ENCODE measurements at places on chromosomes 2 and 18.

DNA sequence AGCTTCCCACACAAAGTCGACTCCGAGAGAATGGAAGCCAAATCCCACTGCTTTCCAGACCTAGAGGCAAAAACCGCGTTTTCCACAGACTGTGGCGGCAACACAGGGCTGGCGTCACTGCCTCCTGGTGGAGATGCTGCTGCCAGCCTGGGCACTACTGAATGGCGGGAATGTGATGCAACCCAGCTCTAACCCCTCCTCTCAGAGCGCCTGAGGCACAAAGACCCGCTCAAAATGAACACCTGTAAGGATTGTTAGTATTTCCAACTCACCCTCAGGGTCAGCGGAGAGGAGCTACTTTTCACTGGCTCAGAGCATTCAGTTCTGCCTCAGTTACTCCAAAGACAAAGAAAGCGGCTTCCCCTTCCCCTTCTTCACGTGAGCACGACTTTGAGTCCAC is 548.0 kb upstream of the SALL3 start:
- DNase-seq = no peak

GRCh38 chr2:239926587-239927232 is 98.4 kb downstream of the NDUFA10 start:
- DNase-seq = no peak

DNA sequence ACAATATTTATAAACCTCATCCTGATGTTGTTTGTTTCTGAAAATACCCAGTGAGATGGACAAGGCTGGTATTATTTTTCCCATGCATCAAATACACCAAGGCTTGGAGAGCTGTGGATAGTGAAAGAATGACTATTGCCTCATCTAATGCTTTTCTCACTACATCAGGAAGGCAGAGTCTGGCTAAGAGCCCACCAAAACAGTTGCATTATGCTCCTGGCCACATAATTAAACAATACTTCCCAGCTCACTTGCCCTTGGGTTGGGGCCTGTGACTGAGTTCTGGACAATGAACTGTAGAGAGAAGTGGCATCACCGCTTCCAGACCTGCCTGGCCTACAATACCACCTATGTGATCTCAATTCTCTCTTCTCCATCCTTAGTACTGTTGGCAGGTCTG is 46.4 kb upstream of the REEP1 start:
- DNase-seq = no peak

DNA sequence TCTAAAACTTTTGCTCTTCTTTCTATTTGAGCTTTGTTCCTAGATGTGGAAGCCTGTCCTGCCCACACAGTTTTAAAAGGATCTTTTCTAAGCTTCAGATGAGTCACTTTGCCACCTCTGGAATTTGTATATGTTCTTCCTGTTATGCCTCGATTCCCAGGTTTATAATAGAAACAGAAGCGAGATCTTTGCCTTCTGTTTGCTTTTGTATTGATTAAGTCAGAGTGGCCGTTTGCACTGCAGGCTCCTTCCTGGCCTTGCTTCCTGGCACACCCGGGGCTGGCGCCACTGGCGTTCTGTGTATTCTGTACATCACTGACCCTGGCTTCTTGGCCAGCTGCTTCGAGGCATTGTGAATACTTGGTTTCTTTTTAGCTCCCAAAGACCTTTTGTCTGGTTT is 91.8 kb downstream of the MTCL1 start:
- no peak for DNase-seq

DNA sequence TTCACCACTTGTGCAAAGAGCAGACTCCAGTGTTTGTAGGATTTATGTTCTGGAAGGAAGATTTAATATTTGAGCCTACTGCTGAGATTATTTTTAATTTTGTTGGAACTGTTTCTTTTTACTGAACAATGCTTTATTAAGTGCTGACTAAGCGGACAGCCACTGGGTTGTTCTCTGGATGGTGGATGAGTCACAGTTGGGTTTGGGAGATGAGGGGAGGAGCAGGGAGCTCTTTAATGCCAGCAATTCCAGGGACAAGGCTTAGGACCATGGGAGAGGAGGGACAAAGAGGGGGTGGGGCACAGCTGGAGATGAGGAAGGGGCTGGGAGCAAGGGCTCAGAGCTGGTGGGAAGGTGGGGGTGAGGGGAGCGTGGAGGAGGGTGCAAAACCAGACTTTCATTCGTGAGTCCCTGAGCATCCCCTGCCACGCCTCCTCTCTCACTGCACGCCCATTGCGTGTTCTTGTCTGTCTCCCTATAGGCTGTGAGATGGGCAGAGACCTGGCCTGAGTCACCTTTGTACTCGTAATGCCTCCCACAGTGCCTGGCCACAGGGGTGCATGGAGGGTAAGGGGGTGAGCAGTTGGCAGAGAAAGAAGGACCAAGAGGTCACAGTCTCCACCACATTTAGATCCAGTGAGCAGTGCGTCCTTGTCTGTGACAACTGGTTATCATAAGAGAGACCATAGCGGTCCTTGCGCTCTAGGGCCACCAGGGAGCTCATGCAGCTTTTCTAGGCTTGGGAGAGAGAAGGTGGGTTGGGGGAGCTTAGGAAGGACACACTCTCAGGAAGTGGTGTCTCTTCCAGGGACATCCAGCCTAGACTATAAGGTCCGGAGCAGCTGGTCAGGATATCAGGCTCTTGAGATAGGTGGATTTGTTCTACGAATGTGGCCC is 18.4 kb downstream of the SLC4A3 start:
- no peak for DNase-seq

GRCh38 chr2:79004680-79005079 is 20.8 kb upstream of the REG3G start:
- no peak for DNase-seq

GRCh38 chr2:161085149-161085548 is 75.1 kb upstream of the TANK start:
- DNase-seq = peak; percentile 70

GRCh38 chr2:24045511-24046508 is 1.4 kb downstream of the WDCP start:
- no peak for DNase-seq

GRCh38 chr2:68789603-68790002 is 55.0 kb downstream of the ARHGAP25 start:
- DNase-seq = no peak

DNA sequence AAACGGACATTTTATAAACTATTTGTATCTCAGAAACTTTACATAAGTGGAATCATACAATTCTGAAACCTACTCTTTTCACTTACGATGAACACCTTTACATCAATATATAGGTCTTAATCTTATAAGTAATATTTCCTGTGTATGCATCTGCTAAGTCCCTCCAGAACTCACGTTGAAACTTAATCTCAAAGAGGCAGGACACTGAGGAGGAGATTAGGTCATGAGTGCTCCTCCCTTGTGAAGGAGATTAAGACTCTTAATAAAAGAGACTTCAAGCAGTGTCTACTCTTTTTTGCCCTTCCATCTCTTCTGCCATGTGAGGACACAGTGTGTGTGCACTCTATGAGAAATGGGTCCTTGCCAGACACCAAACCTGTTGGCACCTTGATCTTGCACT is 94.7 kb upstream of the CDKL4 start:
- DNase-seq = no peak

- DNase-seq = no peak
These were observed 754.9 kb downstream of the RNF144A start for GRCh38 chr2:7672027-7672684.

DNA sequence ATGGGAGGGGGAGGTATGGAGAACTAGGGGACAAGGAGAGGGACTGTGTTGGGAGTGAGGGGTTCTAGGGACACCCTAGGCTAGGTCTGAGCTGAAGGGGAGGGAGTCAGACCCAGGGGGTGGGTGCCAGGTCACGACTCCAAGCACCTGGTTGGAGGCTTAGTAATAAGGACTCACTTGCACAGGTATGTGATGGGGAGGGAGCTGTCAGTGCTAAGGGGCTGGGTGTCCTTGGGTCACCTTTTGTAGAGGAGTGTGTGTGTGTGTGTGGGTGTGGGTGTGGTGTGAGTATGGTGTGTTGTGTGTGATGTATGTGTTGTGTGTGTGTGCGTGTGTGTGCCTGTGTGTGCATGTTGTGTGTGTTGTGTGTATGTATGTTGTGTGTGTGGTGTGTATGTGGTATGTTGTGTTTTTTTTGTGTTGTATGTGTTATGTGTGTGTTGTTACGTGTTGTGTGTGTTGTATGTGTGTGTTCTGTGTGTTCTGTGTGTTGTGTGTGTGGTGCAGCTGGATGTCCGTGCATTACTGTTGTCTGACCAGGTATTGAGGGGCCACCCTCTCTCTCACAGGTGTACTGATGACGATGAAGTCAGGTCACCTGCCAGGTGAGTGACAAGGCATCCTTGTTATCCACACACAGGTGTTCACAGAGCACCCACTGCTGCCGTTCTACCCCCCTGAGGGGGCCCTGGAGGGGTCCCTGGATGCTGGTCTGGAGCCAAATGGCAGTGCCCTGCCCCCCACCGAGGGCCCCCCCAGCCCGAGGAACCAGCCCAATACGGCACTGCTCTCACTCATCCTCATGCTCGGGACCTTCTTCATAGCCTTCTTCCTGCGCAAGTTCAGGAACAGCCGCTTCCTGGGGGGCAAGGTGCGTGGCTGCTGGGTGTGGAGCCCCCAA is 9.8 kb downstream of the SLC4A3 start:
- no peak for DNase-seq

DNA sequence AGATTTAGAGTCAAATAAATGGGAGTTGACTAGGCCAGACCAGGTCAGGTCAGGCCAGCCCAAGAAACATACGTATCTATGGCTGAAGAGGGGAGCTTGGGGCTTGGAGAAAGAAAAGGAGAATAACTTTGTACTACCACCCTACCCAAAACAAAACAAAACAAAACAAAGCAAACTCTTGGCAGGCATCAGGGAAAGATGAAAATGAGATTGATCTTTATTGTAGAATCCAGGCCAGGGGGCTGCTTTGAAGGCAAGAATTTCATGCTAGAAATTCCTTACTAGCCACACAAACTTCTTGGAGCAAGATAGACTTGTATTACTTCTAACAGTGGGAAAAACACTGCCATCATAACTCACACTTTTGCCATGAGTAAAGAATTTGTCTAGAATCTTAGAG is 26.2 kb downstream of the QPCT start:
- DNase-seq = no peak

GRCh38 chr2:196618661-196619060 is 20.9 kb upstream of the CCDC150 start:
- DNase-seq = no peak

GRCh38 chr18:35076135-35076924 is 35.1 kb downstream of the MAPRE2 start:
- peak; percentile 81 for DNase-seq

- DNase-seq = no peak
These were observed 123.7 kb downstream of the QPCT start for GRCh38 chr2:37468170-37468569.

DNA sequence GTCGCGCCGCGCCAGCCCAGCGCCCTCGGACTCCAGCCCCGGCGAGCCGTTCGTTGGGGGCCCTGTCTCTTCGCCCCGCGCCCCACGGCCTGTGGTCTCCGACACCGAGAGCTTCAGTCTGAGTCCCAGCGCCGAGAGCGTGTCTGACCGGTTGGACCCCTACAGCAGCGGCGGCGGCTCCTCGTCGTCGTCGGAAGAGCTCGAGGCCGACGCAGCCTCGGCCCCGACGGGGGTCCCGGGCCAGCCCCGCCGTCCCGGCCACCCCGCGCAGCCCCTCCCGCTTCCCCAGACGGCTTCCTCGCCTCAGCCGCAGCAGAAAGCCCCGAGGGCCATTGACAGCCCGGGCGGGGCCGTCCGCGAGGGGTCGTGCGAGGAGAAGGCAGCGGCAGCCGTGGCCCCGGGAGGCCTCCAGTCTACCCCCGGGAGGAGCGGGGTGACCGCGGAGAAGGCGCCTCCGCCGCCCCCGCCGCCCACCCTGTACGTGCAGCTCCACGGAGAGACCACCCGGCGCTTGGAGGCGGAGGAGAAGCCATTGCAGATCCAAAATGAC is 1.4 kb downstream of the PHLPP1 start:
- no peak for DNase-seq

DNA sequence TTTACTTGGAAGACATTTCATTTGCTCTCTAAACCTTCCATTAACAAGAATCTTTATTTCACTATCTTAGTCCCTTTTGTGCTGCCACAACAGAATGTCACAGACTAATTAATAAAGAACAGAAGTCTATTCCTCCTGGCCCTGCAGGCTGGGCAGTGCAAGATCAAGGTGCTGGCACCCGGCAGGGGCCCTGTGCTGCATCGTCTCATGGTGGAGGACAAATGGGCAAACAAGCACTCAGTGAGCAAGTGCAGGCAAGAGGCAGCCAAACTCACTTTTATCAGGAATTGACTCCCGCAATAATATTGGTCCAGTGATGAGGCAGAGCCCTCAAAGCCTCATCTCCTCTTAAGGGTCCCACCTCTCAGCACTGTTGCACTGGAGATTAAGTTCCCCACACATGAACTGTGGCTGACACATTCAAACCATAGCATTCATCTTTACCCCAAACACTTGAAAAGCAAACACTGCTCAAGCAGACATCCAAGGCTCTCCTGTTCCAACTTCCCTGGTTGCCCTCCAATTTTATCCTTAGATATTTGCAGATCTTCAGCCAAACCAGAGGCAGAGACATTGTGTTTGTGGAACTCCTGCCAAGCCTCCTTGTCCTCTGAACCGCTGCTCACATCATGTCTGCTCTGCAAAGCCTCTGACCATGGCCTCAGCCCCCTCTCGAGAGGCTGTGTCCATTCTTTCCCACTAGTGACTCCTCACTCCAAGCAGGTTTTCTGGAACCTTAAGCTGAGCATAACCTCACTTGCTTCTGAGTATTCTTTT is 404.4 kb upstream of the SOX11 start:
- no peak for DNase-seq

GRCh38 chr2:85748985-85749875 is 4.6 kb upstream of the ATOH8 start:
- no peak for DNase-seq

DNA sequence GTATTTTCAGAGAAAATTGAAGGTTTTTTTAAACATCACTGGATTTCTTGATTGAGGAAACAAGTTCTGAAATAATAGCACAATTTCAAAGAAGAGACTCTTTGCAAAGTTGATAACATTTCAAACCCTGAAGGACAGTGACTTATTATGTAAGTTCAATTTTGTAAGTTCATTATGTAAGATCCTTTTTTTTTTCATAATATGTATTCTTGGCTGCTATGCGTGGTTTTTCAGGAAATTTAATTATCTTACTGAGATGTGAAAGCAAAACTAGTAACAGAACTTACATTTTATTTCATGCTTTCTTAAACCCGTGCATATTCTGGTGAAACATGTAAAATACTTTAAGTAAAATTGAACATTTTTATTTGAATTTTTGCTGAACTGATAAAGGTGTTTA is 65.4 kb downstream of the RIF1 start:
- no peak for DNase-seq

DNA sequence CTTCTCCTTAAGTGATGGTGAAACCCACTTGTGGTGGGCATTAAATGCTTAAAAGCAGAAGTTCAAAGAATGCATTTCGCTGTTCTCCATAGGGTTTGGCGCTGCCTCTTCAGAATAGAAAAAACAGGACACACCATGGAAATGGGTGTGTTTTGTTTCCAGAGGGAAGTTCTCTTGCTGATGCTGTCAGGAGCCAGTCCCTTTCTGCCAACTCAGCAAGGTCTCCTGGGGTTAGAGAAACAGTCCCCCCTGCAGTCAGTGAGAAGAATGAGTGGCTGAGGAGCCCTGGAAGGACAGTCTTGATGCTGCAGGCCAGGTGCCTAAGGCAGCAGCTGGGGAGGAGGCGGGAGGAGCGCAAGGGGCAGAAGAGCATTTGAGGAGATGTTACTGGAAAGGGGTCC is 37.8 kb upstream of the ASAP2 start:
- no peak for DNase-seq

- no peak for DNase-seq
These were observed 64.7 kb downstream of the LPIN1 start for GRCh38 chr2:11811036-11811654.
